Pons (tissue), 1 donor: ENCODE measurements at places on chromosomes 1 and 21.

GRCh38 chr1:228735871-228736586, 750 bp downstream of the RHOU start:
- DNase-seq: no peak

DNA sequence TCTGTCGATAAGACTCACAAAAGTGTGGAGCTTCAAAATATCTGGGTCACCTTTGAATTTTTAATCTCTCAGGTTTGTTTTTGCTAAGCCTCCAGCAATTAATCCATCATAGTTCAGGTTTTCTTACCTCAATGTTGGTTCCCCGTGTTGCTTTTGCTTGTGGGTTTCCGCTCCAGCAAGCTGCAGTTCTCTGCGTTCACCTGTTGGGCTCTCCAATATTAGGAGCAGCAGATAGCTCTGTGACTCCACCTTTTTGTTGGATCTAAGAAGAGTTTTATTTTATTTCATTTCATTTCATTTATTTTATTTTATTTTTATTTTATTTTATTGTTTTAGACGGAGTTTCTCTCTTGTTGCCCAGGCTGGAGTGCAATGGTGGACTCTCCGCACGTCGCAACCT, 335.5 kb downstream of the COL11A1 start:
- no peak for DNase-seq

DNA sequence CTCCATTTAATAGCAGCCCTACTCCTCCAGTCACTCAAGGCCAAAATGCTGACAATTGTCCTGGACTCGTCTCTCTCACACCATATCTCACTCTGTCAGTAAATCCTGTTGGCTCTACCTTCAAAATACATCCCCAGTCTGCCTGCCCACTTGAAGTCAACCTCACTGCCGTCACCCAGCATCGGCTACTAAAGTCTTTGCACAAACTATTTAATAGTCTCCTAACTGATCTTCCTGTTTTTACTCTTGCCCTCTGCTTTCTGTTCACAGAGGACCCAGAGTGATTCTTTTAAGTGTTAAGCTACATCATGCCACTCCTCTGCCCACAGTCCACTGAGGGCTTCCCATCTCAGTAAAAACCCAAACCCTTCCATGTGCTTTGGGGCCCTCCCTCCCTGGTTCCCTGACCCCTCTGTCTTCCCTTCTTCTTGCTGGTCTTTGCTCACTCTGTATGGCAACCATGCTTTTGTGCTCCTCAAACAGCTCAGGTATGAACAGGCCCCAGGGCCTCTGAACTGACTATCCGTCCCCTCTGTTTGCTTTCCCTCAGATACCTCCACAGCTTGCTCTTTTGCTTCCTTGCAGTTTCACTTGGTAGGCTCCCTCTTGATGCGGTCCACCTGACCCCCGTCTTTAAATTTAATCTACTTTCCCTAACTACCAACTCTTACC, 19.0 kb downstream of the RNASEL start:
- no peak for DNase-seq

DNA sequence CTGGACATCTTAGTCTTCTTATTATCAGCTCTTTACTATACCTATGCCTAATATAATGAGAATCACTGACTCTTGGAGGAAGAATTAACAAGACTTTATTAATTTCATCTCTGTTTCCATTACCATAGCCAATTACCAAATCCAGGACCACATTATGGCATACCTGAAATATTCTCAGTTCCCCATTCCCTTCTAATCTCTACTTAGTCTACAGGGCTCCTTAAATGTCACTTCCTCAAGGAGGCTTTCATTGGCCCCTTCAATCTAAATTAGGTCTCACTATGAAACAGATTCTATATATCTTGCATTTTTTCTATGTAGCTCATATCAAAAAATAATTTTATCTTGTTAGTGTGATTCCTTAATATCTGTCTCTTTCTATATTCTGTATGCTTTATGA, 371.2 kb downstream of the PTBP2 start:
- no peak for DNase-seq

GRCh38 chr1:215599418-215600074, 32.4 kb downstream of the KCTD3 start:
- peak; percentile 38 for DNase-seq

- no peak for DNase-seq
Measured at GRCh38 chr1:4637616-4638344, 16.6 kb upstream of the AJAP1 start.

DNA sequence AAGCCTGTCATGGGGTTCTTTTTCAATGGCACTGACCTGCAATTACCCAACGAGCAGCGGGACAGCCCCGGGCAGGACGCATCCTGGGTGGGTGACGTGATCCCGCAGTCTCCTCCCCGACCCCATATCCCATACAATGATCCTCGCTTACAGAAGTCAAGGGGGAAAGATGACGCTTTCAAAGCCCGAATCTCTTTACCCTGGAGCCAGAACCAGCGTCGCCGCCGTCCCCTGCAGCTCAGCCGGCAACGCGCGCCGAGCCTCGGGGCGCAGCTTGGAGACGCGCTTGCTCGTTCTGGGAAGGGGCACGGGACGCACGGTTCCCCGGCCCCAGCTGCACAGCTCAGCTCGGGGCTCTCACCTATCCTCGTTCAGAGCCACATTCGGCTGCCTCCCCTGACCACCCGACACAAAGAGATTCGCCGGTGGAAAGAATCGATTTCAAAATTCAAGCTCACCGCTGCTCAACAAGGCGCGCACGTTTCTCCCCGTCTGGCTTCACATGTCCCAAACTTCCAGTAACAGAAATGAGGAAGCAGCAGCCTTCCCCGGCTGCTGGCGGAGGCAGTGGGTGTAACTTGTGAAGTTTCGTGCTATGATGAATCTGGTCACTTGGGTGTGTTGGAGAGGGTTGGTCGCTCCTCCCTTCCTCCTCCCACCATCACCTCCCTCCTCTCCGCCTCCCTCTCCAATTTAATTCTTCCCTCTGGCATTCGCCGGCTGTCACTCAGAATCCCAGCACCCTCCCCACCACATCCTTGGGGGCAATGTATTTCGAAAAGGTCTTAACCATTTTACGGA, at the start of gene TIAM1:
Gene TIAM1 (minus strand): TSS at position 582 of the 801 bp plus-strand sequence. CDS start 77,289 bp downstream, outside the sequence.
- DNase-seq: peak; percentile 72

DNA sequence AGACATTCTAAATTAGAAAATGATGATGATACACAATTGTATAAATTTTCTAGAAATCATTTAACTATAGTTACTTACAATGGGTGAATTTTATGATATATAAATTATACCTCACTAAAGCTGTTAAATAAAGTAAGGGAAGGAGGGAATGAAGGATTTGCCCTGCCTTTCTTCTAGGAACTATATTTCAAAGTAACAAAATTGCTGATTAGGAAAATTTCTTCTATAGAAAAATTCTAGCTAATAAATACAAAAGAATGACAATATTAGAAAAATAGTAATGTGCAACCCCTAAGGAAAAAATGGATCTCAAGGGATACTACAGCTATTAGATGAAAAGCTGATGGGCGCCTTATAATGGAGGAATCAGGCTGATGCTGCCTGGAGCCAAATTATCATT, 23.1 kb downstream of the SPATA6 start:
- DNase-seq: no peak

GRCh38 chr1:219581344-219581743, 31.6 kb downstream of the ZC3H11B start:
- DNase-seq: no peak

GRCh38 chr1:165842671-165843129, 15.3 kb downstream of the UCK2 start:
- DNase-seq: no peak

DNA sequence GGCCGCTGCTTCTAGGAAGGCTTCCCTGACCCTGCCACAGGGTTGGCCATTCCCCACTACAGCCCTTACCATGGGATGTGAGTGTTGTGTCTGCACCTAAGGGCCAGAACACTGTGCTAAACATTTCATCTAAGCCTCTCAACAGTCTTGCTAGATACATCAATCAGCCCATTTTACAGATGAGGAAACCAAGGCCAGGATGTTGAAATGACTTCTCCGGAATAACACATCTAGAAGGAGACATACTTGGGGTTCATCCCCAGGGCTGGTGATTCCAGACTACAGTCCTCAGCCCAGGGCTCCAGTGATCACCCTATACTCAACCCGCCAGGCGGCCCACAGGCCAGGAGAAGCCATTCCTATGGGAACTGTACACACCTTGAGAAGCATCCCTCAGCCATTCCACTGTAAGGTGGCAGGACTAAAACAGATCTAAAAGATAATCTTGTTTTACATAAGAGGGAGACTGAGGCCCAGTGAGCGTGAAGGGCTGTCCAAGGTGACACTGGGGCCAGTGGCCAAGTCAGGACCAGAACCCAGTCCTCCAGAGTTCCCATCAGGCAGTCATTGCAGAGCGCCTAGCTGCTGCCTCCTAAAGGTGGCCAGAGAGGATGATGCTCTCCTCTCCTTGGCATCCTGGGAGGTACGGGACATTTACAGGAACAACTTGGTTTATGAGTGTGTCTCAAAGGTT, 119.5 kb downstream of the GLIS1 start:
- no peak for DNase-seq

DNA sequence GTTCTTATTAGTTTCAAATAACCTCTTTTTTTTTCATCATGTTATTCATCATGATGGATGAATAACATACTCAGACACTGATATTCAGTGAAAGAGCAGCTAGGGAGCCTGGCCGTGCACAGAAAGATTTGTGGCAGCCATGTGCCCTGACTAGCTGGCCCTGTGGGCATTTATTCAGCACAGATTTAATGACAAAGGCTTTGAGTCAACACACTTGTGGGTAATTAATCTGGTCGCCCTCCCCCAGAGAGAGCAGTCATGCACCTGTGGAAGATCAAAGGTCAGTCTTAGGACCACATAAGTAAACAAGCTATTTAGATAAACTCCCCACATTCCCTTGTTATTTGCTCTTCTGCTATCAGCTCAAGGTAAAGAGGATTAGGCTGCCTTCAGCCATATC, 153.2 kb upstream of the HMCN1 start:
- no peak for DNase-seq

DNA sequence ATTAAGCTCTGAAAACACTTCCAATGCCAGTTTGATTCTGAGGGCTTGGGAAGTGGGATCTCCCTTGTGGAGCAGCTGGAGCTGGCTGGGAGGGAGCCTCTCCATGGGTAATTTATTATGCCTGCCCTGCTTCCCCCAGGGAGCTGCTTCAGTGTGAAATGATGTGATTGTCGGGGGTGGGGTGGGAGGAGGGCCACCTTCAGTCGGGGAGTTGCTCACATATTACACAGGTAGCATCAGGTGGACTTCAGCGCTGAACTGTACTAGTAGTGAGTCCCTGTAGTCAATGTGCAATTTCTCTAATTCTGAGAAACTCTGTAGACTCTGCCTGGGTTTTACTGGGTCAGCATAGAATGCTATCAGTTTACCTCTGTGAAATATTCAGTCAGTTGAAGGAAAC, 12.8 kb downstream of the PLA2G2E start:
- DNase-seq: no peak

GRCh38 chr1:24379733-24380315, 33.8 kb downstream of the STPG1 start:
- DNase-seq: no peak

DNA sequence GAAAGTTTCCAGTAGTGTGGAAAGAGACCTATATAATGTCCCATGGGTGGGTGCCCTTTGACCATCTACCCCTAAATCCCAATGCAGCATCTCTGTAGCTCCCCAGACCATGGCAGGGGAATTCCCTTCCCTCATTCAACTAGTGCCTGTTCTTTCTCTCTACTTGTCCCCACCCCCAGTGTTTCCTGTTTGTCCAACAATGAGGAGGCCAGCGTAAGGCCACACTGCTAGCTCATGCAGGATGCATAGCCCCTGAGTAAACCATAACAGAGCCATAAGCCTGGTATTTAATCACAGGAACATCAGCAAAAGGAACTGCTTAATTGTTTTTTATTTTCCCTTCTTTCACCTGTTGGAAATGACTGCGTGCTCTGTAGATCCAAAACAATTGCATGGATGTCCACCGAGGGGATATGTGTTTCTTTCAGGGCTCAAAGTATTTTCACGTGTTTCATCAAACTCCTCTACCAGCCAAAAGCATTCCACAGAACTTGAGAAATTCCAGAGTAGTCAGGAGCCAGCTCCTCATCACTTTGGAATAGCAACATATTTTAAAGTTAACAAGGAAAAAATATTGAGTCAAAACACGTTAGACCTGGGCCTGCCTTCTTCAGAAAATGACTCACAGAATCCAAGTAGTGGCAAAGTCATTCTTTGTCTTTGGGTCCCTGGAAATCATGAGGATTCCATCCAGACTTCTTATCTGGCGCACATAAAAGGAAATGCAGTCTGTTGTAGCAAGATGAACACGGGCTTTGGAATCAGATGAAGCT, 162.5 kb upstream of the SGIP1 start:
- DNase-seq: peak; percentile 51

GRCh38 chr1:166511761-166512160, 327.5 kb upstream of the POGK start:
- DNase-seq: no peak

- no peak for DNase-seq
Measured at GRCh38 chr1:33082575-33083108, 1.7 kb downstream of the AZIN2 start.

GRCh38 chr1:161054232-161054631, 8.5 kb upstream of the USF1 start:
- DNase-seq: no peak

- DNase-seq: no peak
Measured at GRCh38 chr1:205802060-205802459, 10.9 kb downstream of the SLC41A1 start.

GRCh38 chr1:188027613-188028012, 1198.9 kb downstream of the PLA2G4A start:
- DNase-seq: peak; percentile 24

DNA sequence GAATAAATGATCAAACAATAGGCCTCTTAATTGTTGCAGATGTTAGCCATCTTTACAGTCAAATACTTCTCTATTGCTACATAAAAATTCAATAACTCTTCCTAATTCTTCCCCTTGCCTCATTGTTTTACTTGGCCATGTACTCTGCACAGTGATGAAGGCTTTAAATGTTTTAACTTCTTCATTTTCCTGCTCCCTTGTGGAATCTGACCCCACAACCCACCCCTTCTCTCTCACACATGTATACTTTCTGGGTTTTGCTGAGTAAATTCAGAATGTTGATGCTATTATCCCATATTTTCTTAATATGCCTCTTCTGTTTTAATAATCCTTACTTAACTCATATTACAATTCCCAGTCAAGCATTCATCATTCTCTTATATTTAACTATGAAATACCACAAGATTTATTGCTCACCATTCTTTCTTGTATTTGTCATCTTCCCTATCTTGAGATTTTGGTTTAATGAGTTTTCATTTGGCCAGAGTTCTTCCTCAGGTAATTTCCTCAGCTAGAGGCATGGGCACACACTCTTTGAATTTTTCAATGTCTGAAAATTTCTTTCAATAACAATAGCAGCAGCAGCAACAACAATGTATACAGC, 327.8 kb upstream of the USP24 start:
- DNase-seq: no peak

- no peak for DNase-seq
Measured at GRCh38 chr1:245334827-245335490, 180.2 kb downstream of the KIF26B start.
